ENCODE measurements at places on chromosomes 7 and 10.

DNA sequence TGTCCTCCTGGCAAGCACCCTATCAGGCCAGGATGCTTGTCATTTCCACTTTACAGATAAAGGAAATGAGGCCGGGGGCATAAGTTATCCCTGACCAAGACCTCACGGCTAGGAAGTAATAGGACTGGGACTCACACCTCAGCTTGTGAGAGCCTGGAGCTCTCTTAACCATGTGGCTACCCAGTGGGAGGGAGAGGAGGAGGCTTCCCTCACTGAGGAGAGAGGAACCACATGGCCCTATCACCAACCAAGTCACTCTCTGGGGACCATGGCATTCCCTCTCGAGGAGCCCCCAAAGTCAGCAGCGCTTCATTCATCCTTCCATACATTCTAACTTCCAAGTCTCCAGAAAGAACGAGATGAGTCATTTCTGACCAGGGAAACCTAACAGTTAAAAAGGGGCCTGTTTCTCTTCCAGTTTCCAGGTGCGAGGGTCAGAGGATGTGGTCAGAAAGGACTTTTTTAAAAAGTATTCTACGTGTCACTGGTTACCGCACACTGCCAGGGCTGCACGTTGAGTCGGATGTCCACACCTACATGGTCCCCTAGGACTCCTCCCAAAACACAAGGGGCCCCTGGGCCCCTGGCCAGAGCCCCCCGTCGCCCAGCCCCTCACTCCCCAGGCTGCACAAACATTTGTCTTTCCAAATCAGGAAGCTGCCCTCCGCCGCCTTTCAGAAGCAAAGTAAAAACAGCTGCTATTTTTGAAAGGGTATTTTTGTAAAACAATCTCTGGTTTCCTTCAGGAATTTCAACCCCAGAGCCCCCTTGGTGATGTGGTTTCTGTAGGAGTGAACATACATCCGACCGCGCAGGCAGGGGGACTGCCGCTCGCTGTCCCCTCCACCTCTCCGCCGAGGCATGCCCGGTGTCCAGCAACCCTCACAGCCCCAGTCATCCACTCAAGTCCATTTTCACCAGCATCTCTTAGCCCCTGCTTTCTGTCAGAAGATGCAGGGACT lies 128.2 kb upstream of the CHST15 start:
- no peak for DNase-seq

DNA sequence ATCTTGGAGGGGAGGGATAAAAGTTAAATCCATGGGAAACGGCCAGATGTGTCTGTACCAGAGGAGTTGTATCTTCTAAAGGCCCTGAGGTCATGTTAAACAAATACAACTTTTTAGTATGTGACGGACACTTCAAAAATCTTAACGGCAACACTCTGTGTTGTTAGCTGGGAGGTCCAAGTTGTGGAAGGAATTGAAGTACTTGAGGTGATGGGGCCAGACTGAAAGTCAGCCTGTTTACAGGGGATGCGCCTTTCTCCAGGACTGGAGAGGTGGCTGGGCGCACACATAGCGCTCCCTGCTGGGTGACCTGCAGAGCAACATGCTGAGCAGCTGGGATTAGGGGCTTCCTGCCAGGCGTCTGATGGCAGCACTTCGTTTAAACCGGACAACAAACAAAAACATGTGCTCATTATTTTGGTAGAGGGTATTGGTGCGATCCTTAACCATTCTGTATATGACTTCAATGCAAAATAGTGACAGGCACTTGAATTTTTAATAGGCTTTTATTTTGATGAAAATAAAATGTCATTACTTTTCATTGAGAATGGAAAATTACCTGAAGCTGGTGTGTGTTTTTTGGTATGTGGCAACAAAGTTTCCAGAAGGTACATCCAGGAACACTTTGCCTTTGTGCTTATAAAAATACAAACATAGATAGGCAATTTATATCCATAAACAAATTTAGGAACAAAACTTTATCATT lies 198.2 kb downstream of the MLLT10 start:
- no peak for DNase-seq

- DNase-seq: no peak
Observed at GRCh38 chr10:128938558-128938957, 528.5 kb upstream of the MGMT start.

- no peak for DNase-seq
Observed at GRCh38 chr10:118708571-118708970, 46.2 kb downstream of the CACUL1 start.

DNA sequence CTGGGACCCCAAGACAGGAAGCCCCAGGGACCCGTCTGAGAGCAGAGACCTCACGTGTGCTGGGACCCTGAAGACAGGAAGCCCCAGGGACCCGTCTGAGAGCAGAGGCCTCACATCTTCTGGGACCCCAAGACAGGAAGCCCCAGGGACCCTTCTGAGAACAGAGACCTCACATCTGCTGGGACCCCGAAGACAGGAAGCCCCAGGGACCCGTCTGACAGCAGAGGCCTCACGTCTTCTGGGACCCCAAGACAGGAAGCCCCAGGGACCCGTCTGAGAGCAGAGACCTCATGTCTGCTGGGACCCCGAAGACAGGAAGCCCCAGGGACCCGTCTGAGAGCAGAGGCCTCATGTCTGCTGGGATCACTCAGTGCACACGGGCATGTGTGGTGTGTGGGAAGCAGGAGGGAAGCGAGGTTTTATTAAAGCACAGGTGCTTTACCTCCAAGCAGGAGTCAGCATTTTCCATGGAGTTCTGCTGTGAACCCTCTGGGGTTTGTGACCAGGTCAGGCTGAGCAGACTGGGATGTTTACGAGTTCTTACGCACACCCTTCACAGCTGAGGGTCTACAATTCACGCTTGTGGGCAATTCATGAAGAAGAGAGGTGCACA lies 590.6 kb downstream of the DNAJB6 start:
- no peak for DNase-seq

DNA sequence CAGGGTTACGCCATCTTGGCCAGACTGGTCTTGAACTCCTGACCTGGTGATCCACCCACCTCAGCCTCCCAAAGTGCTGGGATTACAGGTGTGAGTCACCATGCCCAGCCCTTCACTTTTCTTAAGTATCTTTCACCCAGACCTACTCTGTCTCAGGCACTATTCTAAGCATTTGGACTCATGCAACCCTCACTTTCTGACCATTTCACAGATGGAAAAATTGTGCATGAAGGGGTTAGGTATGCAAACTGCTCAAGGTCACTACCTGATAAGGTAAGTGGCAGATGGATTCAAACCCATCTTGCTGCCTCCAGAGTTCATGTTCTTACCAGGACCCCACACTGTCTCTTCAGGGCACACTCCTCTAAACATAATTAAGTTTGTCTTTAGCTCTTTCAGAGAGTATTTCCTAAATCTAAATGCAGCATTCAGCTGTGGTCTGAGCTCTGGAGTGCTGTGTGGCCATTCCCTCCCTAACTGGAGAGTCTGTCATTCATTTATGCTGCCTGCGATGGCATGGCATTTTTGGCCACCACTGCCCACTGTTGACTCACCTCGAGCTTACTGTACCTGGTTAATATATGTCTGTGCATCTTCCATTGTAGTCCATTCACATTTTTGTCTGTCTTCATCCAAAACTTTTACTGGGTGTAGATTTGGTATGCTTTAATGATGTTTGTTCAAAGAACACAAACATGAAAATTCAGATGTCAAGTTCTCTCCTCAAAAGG lies 88.4 kb downstream of the CCDC71L start:
- no peak for DNase-seq

DNA sequence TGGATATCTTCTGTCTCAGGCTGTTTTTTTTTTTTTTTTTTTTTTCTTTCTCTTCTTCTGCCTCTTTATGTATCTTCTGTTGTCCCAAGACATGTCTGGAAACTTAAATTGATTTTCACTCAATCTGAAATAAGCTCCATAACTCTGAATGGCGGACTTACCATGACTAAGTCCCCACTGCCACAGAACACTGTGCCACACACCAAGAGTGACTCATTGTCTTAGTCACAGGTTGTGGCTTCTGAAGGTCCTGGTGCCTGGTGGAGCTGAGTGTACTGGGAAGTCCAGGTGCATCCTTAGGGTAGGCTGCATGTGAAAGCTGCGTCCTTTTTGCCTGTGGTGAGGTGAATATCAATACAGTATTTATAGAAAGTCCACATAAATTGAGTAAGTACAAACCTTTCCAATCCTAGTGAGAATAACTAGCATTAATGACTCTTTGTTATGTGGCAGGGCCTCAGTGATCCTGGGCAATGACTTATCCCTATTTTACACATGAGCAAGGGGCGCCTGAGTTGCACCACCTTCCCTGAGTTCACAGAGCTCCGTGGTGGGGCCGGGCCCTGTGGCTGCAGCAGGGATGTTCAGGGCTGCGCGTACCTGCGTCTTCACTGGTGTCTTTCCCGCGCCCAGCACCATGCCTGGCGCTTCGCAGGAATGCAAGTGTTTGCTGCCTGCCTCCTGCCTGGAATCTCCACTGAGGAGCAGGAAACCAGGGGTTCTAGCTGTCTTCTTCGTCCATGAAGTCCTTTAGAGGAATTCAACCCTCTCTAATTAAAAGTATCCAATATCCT lies 4.3 kb downstream of the PFKP start:
- no peak for DNase-seq

GRCh38 chr7:76333511-76334101 lies 25.2 kb downstream of the YWHAG start:
- no peak for DNase-seq

GRCh38 chr7:93955304-93955703 lies 33.8 kb downstream of the GNG11 start:
- no peak for DNase-seq

DNA sequence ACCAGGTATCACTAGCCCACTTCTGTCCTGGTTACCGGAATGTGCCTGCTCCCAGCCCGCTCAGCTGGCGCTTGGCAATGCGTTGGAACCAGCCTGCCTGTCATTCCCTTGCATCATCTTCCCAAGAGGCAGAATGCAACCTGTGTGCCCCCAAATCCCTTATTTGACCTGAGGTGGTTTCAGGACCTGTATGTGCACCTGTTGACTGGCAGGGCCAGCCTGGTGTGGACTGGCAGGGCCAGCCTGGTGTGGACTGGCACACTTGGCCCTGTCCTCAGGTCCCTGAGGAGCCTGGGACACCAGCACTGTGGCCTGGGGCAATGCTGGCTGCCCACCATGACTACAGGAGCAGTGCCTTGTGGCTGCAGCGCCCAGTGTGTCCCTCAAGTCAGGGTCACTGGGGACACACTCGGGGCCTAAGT lies 38.2 kb downstream of the ZNF467 start:
- no peak for DNase-seq

DNA sequence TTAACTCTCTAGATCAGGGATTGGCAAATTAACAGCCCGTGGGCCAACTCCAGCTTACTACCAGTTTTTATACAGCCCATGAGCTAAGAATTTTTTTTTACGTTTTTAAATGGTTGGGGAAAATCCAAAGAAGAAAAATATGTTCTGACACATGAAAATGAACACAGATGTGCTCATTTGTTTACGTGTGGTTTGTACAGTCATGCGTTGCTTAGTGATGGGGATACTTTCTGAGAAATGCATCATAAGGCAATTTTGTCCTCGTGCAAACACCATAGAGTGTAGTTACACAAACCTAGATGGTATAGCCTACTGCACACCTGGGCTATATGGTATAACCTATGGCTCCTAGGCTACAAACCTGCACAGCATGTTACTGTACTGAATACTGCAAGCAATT lies 8.3 kb upstream of the SMKR1 start:
- DNase-seq: no peak

DNA sequence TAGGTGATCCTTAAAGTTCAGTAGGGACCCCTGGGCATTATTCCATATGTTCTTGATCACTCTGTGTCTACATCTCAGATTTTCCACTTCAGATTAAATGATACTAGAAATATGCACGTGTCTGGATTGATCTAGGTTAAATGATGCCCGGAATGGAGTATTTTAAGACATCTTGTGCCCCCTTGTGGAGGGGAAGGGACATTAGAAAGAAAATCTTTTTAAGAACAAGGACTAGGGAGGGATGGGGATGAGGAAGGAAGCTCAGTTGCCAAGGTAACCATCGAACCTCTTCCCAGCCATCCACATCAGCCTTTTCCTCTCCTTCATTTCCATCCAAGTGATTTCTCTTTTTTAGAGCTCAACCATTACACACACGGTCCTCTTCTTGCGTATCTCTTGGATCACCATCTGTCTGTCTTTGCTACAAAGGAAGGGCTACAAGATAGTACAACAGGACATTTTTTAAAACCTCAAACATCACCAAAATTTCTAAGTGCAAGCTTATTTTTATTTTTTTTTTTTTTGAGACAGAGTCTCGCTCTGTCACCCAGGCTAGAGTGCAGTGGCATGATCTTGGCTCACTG lies 40.5 kb downstream of the PRSS2 start:
- DNase-seq: no peak

- no peak for DNase-seq
Observed at GRCh38 chr10:62166331-62167131, 102.1 kb downstream of the RTKN2 start.

DNA sequence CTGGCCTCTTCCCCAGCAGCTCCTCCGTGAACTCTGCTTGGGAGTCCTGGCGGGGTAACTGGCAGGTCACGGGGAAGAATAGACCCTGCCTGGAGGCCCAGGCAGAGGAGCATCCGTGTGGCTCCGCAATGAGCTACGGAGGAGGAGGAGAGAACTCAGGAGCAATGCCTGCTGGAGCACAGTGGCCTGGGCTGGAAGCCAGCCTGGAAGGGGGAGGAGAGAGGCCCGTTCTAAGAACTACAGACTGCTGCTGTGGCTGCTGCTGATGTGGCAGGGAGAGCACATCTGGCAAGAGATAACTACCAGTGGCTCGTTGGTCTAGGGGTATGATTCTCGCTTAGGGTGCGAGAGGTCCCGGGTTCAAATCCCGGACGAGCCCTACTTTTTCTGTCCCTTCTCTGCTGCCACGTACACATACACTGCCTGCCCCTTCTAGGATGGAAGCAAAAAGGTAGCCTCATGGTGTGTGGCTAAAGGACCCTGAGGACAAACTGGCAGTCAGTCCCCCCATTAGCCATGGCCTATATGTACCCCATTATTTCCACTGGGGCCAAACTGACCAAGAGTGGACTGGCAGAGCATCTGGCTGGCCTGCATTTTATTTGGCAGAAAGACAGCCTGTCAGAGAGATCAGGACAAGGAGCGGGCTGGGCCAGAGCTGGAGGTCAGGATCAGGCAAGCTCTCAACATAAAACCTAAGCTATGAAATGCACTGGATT lies 7.7 kb upstream of the OPN1SW start:
- no peak for DNase-seq

Data from stimulated activated CD4-positive, alpha-beta T cell treated with anti-CD3 and anti-CD28 coated beads, Interleukin-1b, Interleukin-23, amount 100 ng/mL, for 1 hour (primary cell).